GM12864 (cell line): ENCODE measurements at places on chromosomes 2 and 18.

GRCh38 chr2:2688254-2688653, 357.2 kb upstream of the MYT1L start:
- DNase-seq: no peak

DNA sequence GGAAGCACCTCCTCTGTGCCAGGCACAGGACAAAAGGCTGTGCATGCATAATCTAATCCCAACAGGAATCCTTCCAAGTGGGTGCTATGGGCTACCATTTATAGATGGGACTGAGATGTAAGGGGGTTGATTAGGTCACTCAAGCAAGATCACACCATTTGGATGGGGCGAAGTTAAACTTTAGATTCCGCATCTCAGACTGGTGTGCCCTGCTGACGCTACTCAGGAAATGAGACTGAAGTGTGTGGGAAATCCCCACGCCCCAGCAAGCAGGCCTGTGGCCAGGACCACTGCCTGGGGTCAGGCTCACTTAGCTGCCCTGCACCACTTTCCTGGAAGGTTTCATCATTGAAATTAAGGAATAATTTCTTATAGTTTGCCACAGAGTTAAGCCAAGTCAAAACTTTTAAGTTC, 70.5 kb upstream of the PPP1CB start:
- DNase-seq: peak; percentile 47

DNA sequence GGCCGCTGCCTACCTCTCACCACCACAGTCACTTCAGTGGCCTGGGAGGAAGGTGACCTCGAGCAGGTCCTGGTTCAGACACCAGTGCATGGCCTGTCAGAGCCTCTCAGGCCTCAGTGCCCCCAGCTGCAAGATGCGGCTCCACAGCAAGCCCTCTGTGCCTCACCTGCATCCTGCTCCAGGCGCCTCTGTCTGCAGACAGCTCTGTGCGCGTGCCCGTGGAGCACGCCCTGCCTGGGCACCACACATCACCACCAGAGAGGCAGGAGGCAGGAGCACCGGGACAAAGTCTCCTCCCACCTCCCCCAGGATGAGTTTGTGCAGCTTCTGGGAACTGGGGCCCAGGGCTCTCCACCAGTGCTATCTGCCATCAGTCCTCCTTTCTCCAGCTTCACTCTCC, 98.7 kb downstream of the TFCP2L1 start:
- DNase-seq: no peak

- no peak for DNase-seq
These were observed 66.3 kb downstream of the EMX1 start for GRCh38 chr2:72983500-72984161.

GRCh38 chr18:13147130-13147529, 71.4 kb upstream of the LDLRAD4 start:
- no peak for DNase-seq

GRCh38 chr2:171964308-171964707, 35.4 kb upstream of the METAP1D start:
- DNase-seq: no peak

- DNase-seq: no peak
These were observed 620 bp upstream of the RPL37A start for GRCh38 chr2:216498070-216498378.

DNA sequence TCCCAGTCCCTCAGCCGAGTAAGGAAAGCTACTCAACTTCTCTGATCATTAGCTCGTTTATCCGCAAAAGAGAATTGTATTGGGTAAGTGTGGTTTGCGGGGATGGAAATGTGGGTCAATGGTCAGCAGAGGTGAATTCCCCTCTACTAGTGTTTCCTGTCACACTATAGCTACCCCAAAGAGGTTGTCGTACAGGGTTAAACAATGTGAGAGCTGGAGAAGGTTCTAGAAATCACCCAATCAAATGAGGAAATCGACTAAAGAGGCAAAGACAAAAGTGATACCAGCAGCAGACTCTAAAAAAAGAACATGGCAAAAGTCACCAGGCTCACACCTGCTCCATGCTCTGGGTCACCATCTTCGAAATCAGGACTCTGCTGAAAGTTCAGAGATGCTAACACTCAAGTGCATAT, 144.7 kb upstream of the ITGA4 start:
- DNase-seq: peak; percentile 96

- no peak for DNase-seq
These were observed 140.1 kb downstream of the ACOXL start for GRCh38 chr2:110872521-110872920.

DNA sequence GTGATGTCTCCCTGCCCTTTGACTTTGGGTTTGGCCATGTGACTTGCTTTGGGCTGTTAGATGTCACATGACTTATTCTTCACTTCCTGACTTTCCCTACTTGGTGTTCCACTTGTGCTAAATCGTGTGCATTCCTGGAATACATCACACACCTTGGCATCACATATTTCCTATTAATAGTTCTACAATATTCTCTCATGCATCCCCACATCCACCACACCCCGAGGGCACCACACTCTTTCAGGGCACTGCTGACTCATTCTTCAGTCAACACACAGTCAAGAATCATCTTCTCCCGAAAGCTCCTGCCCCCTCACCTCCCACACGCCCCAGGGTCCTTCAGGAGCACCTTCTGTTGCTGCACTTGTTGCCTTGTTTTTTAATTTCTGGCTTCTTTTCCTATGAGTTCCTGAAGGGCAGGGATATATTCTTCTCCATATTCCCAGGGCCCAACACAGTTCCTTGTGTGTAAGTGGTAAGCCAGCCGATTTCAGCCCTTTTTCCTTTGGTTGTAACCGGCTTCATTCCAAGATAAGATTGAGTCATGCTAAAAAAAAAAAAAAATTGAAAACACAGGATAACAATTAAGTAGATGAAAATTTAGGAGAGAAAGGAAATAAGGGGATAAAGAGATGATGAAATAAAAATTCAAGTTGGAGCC, 341.4 kb downstream of the SLC4A3 start:
- DNase-seq: no peak

- no peak for DNase-seq
These were observed 59.5 kb upstream of the IL1RL1 start for GRCh38 chr2:102251849-102252203.

DNA sequence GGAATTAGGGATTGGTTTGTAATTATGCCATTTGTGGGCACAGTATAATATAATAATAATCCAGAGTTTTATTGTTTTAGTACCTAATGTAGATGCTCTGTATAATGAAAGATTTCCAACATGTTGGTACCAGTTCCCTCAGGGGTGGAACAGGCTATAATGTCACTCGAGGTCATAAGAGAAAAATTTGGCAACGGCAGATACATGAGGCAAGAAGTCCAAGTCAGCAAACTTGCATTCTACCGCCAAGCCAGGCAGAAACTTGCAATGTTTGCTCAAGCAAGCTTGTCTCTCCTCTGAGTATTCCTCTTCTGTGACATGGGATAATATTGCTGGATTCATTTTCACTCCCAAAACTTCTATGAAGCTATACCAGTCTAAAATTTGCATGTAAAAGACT, 520.0 kb upstream of the SALL3 start:
- no peak for DNase-seq

- DNase-seq: no peak
These were observed 50.0 kb downstream of the MYO3B start for GRCh38 chr2:170227951-170228350.

DNA sequence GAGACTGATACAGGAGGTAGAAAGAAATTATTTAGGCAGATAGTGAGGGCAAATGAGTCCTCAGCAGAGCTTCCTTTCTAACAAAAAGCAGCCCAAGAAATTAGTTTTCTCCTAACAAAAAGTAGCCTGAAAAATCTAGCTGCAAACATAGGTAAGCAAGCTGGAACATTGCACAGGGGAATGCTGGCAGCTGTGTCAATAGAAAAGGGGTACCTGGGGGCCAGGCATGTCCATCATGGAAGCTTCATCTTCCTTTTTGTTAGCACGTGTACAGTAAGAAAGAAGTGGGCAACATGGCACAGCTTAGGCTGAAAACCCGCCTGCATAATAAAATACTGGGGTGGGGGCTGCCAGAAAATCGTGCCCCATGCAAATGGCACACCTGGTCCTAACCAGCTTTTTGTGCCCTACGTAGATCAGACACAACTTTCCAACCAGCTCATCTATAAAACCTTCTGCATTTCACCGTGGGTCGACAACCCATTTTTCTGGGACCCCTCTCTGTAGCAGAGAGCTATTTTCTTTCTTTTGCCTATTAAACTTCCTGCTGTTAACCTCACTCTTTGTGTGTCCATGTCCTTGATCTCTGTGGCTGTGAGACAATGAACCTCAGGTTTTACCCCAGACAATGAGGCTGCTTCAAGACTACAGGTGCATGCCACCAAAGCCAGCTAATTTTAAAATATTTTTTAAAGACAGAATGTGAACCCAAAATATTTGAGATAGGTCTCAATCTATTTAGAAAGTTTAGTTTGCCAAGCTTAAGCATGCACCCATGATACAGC, 6.6 kb upstream of the MTHFD2 start:
- DNase-seq: no peak

GRCh38 chr18:74563999-74564398, 29.7 kb downstream of the CNDP1 start:
- no peak for DNase-seq

- DNase-seq: no peak
These were observed 5.1 kb downstream of the MTERF4 start for GRCh38 chr2:241096979-241097378.

DNA sequence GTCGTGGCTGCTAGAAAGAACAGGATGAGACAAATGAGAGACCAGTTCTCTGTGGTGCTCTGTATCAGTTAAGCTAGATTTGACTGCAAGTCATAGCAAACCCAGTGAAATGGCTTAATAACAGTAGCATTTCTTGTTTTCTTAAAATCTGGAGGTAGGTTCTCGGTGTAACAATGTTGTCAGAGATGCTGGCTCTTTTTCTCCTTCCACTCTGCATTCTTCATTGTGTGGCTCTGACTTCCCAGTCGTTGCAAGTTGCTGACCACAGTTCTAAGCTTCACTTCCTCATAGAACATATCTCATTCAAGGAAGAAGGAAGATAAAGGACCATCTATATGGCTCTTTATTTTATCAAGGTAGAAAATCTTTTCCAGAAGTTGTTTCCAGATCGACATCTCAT, 7.9 kb upstream of the CKAP2L start:
- DNase-seq: no peak

DNA sequence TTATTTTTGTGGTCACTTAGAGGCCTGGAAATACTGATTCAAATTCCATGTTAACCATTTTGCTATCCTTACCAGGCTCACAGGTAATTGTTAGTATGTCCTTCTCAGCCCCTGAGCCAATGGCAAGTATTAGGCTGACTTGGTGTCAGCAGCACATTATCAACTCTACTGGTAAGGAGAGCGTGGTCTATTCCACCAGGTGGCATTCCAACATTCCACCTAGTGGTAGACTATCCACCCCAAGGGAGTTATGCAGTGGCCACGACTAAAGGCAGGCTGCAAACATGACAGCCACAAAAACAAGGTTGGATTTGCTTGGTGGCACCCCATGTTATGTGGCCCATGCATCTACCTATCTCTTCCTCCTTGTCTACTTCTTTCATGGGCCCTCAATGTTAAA, 31.8 kb upstream of the GCC2 start:
- no peak for DNase-seq

GRCh38 chr18:59267503-59268126, 5.6 kb downstream of the RAX start:
- no peak for DNase-seq

GRCh38 chr2:100224988-100225710, 82.8 kb upstream of the AFF3 start:
- no peak for DNase-seq

- no peak for DNase-seq
These were observed 116.5 kb downstream of the ATP9B start for GRCh38 chr18:79185648-79186047.

DNA sequence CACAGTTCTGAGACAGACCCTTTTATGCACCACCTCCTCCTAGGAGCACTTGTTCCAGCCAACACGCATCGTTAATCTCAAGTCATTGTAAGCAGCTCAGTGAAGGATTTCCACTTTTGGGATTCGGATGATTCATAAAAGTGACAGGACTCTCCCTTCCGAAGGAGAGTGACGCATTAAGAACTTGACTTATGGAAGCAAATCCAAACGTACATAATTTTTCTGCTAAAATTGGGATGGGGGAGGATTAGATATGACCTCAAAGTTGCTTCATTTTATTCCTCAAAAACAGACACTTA, 165.7 kb downstream of the TWIST2 start:
- DNase-seq: no peak

GRCh38 chr2:44200759-44201158, 32.1 kb downstream of the PPM1B start:
- no peak for DNase-seq

- DNase-seq: no peak
These were observed 1.3 kb downstream of the RAB31 start for GRCh38 chr18:9709304-9709877.

- DNase-seq: no peak
These were observed 9.2 kb downstream of the OXER1 start for GRCh38 chr2:42754776-42755140.

- no peak for DNase-seq
These were observed 33.8 kb upstream of the POLE4 start for GRCh38 chr2:74924463-74925265.

- DNase-seq: peak; percentile 62
These were observed 24.0 kb downstream of the IL1B start for GRCh38 chr2:112812318-112813267.

DNA sequence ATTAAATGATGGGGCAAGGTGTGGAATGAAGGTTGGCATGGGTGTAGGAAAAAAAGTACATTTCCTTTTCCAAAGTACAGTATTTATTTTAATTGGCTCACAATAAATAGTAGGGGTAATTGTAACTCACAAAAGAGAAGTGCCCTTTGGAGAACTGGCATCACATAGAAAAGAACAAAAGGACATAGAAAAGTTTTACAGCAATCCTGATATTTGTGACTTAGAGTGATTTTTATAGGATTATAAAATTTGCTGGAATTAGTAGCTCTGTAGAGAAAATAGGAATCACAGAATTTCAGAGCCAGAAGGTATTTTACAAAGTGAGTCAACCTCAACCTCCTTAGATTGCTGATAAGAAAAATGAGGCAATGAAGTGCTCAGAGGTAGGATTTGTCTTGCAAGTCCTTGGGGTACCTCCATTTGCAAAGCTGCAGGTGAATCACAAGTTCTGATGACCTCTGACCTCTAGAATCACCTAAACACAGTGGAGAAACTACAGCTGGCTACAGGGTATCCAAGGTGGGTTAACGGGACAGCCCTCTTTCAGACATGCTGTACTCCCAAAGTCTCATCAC, 133.6 kb downstream of the SOCS6 start:
- no peak for DNase-seq
